ENCODE measurements at places on chromosomes 5 and 9.

- no peak for DNase-seq
Measured at GRCh38 chr9:136299541-136299940, 4.4 kb downstream of the CCDC187 start.

GRCh38 chr9:72925126-72925789, 27.6 kb downstream of the ALDH1A1 start:
- DNase-seq = no peak

DNA sequence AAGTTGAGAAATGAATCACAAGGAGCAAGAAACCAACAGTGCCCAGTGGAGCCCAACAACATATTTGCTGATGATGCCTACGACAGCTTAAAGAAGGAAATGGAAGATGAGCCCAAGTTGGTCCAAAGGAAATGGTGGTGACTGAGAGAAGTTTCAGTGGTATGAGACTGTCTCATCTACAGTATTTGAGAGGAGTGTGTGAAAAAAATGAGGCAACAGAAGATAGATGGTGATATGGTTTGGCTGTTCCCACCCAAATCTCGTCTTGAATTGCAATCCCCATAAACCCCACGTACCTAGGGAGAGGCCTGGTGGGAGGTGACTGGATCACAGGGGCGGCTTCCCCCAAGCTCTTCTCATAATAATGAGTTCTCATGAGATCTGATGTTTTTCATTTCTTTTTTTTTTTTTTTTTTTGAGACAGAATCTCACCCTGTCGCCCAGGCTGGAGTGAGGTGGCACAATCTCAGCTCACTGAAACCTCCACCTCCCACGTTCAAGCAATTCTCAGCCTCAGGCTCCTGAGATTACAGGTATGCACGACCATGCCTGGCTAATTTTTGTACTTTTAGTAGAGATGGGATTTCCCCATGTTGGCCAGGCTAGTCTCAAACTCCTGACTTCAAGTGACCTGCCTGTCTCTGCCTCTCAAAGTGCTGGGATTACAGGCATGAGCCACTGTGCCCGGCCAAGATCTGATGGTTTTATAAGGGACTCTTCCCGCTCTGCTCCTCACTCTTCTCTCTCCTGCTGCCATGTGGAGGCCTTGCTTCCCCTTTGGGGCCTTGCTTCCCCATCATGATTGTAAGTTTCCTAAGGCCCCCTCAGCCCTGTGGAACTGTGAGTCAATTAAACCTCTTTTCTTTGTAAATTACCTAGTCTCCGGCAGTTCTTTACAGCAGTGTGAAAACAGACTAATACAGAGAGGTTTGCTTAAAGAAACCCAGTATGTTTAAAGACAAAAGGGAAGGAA, 30.2 kb downstream of the EFCAB9 start:
- DNase-seq = no peak

DNA sequence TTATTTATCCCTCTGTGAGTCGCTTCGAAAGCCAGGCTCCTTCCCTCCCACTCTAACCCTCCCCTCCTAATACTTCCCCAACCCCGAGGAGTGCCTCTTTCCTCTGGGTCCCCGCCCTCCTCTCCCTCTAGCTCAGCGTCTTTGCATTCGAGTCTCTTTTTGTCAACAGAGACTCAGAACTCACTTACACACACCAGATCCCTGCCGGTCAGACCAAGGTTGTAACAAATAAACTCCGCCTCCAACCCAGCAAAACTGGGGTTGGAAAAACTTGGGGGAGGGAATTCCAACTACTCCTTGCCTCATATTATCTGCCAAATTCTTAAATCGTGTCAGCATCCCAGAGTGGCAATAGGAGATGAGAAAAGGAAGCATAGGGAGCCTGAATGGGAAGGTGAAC, at the start of gene HTR1A:
Gene HTR1A, minus strand, starts transcription at position 167 of the 400 bp plus-strand sequence. CDS start 726 bp downstream, outside the sequence.
- DNase-seq = no peak

GRCh38 chr9:6711403-6711802, 46.4 kb upstream of the KDM4C start:
- no peak for DNase-seq

All from cortex of kidney (tissue), 1 donor.